ENCODE measurements at places on chromosomes 1 and 21.

GRCh38 chr1:26132128-26132833 is 20.7 kb downstream of the PDIK1L start:
- DNase-seq, result no peak

DNA sequence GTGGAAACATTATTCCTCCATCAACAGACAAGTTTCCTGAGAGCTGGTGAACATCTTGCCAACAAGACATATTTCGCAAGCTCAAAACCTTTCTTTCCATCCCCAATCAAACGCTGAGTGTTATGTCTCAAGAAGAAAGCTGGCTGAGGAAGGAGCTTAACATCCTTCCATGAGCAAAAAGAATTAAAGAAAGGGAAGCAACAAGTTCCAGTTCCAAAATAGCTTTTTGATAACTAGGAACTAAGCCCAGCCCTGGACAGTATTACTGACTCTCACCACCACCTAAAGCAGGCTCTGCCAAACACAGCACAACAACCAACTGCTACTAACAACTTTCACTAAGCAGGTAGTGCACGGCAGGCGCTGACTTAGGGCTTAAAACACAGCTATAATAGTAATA is 50.2 kb downstream of the CAPZB start:
- DNase-seq, result no peak

GRCh38 chr1:65211331-65211730 is 63.3 kb downstream of the AK4 start:
- no peak for DNase-seq

DNA sequence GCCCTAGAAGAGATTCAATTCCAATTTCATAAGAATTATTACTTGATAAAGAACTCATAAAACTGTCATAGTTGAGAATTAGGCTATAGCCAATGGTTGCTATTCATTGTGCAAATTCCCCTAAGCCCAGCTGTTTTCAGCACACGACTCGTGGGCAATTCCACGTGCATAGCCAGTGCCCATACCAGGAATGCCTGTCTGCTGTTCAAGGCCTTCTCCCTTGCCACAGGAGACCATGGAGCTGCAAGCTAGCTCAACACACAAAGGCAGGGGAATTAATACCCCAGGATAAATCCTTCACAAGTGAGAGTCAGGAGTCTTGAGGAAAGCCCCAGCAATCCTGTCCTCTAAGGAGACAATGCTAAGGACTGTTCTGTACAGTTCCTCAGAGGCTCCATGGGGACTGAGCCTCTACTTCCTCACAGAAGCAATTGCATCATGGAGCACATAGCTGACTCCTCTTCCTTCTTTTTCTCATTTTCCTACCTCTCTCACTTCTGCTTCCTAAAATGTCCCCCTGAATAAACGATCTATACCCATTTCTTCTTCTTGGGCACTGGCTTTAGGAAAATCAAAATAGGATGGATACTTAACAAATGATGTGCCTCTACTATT is 19.1 kb upstream of the CHRM3 start:
- no peak for DNase-seq

GRCh38 chr1:81801651-81802456 is 1.1 kb downstream of the ADGRL2 start:
- DNase-seq, result peak; percentile 63

DNA sequence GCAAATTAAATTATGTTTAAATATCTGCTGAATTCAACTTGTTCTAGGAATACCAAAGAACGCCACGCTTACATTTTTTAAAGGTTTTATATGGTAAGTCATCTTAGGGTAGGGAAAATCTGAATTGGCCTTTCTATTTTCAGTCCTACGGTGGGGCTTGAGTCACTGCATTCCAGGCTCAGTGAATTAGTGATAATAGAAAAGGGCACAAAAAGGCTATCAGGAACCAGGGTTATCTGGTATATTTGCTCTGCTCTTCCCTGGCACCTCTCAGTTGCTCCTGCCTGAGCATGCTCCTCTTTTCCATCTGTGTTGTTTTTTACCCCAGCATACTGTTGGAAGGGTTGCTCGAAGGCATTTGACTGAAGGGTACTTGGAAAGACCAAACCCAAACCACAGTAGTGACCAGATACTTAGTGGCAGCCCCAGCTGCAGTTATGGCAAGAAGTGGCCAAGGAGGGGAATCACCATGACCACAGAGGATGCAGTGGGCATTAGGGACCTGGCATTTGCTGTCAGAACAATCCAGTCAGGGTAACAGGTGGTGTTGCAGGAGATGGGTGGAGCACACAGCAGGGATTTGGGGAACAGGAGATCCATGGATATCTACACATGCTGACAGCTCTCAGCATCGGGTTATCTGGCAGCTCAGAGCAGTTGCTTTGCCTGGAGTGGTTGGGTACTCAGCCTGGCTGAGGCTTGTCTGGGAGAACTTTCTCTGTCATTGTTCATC is 2.3 kb downstream of the OVAAL start:
- no peak for DNase-seq

GRCh38 chr1:165763442-165763841 is 5.2 kb downstream of the TMCO1 start:
- DNase-seq, result no peak

GRCh38 chr1:12496154-12496961 is 121.7 kb downstream of the DHRS3 start:
- no peak for DNase-seq

- DNase-seq, result peak; percentile 5
These were observed 184.7 kb downstream of the TOMM20 start for GRCh38 chr1:234943836-234944402.

GRCh38 chr1:200182701-200183100 is 155.2 kb downstream of the NR5A2 start:
- DNase-seq, result no peak
